Epithelial cell of prostate (primary cell): ENCODE measurements at places on chromosomes 11 and 22.
A peak's percentile ranks its signal among the peaks of the same experiment; 100 is the strongest.

DNA sequence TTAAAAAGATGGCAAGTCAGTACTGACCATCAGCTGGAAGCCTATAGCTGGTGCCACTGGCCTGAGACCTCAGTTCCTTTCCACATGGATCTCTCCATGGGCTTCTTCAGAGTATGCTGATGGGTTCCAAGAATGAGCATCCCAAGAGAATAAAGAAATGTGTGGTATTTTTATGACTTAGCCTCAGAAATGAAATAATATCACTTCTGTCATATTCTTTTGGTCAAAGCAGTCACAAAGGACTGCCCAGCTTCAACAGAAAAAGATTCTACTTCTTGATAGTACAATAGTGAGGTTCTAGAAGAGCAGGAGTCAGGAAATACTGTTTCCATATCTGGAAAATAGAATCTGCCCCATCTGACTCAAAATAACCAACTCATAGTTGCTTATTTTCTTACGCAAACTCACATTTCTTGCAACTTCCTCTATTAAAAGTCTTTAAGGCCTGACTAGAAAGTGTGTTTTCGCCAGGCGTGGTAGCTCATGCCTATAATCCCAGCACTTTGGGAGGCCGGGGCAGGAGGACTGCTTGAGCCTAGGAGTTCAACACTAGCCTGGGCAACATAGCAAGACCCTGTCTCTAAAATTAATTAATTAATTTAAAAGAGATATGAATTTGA lies 116.9 kb downstream of the SIK3 start:
- DNase-seq, result no peak

GRCh38 chr22:37394341-37394740 lies 32.9 kb downstream of the ELFN2 start:
- no peak for DNase-seq

- DNase-seq, result no peak
These were observed 59.9 kb upstream of the RCN1 start for GRCh38 chr11:32030875-32031503.

- no peak for DNase-seq
These were observed 46.3 kb upstream of the TUB start for GRCh38 chr11:8034604-8035190.

- no peak for DNase-seq
These were observed 217.3 kb upstream of the MTNR1B start for GRCh38 chr11:92752122-92752521.

GRCh38 chr11:93089474-93090102 lies 108.2 kb downstream of the SLC36A4 start:
- no peak for DNase-seq

DNA sequence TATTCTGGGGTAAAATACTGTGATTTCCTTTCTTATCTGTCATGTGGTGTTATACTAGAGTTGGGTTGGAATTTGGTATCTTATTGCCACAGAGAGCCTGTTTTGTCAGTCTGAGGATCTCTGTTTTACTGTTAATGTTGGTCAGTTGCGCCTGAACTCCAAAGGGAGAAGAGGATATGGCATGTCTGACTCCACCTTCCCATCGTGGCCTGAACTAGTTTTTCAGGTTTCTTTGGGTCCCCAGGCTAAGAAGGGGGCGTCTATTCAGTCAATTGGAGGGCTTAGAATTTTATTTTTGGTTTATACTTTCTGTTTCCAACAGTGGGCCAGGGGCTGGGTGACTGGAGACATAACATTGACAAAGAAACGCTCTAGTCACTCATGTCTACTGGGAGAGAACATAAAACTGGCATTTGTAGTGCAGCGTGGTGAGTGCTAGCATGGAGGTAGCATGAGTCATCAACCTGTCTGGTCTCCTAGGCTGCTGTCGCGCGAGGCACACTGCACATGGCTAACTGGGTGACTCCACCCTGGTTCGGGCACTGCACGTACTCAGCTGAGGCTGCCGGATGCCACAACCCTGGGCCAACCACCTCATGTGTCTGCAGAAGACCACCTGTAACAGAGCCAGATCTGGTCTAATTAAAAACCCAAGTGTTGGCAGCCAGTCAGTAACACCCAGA lies 120.1 kb upstream of the OR9Q1 start:
- peak; percentile 86 for DNase-seq

DNA sequence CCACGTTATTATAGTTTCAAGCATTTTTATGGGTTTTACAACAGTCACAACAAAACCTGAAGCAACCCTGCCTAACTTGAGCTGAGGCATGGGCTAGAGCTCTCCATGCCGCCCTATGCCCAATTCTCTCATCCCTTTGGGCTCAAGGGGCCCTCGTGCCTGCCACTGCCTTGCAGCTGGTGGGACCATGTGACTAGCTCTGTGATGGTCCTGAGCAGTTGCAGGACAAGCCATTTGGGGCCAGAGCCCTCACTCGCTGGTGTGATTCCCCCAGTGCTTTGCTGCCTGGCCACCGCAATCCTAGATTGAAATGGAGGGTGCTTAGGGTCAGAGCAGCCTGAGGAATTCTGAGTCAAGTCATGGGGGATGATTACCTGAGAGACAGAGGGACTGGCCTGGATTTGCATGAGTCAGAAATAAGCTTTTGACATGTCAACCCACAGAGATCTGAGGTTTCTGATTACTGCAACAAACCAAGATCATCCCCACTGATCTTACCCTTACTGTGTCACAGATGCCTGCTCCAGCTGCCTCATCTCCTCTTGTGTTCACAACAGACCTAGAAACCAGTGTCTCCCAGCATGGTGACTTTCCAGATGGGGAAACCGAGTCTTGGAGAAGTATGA lies 323.7 kb downstream of the BRD1 start:
- no peak for DNase-seq

GRCh38 chr11:94910270-94910669 lies 63.1 kb downstream of the CWC15 start:
- no peak for DNase-seq

GRCh38 chr22:45554040-45554406 lies 51.3 kb downstream of the FBLN1 start:
- no peak for DNase-seq

DNA sequence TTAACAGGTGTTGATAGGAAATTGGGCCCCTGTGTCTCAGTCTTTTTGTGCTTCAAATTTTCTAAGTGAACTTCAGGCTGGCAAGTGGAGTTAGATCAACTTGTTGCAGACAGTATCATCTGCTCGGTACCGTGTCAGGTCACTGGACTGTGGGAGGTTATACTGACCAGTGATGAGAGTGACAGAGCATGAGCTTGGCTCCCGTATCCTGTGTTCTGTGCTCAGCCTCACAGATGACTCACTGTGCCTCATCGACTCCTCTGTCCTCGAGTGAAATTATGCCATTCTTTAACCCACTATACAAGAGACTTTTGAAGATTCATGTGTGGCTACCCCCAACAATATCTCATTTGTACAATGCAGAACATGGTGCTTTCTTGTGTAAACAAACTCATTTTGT lies 7.9 kb downstream of the GRAP2 start:
- no peak for DNase-seq

- DNase-seq, result peak; percentile 79
These were observed 648 bp upstream of the NUDT8 start for GRCh38 chr11:67630228-67630942.

GRCh38 chr22:50544746-50545253 lies 899 bp upstream of the KLHDC7B start:
- no peak for DNase-seq

DNA sequence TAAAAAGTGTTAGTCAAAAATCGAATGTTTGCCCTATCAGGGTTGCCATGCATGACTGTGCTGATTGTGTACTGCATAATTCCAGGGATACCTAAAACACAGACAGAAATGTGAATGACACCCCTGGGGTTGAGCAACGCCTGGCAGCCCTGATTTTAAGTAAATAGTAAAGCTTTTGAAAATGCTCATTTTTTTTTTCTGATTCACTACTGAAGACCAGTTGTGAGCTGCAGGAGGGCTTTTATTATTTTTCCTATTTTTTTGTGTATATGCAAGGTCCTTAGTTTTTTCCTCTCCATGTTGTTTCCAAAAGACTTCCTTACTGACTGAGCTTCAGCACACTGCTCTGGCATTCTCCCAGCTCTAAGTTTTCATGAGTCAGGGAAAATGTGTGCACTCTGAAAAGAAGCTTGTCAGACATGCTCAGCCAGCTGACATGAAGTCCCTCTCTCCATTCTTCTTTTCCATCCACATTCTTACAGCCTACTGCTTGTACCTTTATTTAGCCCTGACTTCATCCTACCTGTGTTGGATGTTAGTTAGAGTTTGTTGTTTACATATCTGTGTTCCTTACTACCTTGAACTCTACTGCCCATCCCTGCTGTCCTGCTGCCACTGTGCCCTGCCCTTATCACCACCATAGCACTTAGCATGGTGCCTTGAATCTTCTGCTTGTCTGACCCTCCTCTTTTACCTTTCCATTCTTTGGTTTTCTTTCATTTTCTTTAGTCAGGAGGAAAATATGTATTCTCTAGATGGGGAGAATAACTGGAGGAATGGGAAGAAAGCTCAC lies 79.5 kb downstream of the HORMAD2 start:
- DNase-seq, result peak; percentile 31

DNA sequence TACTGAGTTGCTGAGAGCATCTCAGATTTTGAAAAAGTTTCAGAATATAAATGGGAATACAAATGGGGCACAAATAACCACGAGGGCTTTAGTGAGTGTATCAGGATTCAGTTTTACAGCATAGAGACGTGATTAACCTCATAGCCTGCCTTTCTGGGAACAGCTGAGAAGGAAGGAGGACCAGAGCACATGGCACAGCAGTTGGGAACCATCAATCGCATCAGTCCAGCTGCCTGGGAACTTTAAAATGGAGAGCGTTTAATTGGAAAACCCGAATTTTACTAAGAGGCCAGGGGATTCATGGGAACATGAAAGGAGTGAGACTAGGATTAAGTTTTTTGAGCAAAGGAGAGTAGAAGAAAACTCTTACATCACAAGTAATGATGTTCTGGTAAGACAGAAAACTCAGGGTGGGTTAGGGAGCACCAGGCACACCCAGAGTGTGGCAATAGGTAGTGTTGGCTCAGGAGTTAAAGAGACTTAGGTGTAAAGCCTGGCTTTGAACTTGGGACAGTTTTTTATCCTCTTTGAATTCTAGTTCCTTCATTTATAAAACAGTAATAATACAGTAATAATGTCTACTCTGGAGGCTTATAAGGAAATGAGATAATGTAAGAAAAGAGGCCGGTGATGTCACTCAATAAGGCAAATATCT lies 40.2 kb downstream of the FZD4 start:
- DNase-seq, result no peak

DNA sequence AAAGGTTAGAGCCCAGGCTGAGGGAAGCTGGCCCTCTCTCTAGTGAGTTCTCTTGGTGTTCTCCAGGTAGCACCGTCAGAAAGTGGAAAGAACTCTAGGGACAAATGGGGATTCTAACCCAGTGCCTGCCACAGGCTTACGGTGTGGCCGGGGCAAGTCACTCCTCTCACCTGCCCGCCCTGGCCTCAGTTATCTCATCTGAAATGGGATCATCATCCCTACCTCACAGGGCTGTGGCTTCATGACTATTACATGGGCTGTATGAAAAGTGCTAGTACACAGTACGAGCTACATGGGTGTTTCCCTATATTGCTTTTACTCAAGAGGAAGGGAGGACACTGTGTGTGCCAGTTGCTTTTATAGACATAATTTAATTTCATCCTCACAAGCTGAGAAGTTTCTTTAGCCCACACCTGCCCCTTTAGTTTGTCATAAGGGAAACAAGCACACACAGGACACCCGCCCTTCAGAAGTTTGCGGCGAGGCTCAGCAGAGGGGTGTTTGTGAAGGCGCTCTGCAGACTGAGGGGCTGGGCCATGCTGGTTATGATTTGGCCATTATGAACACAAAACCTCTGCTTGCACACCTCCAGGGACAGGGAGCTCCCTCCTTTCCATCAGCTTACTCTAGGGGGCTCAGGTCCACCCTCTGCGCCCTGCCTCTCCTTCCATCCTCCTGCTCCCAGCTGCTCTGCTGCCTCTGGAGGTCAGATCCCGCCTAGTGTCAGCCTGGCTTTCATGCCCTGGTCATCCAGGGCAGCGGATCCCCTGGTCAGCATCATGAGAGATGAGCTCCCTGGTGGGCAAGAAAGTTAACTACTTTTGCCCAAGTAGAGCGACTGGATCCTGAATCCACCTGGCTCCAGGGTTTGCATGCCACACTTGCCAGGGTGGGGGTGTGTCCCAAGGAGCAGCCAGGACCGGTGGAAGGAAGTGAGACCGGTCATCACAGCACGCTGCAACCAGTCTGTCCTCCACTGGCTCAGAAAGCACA lies 1.2 kb downstream of the KLHL35 start:
- no peak for DNase-seq

- DNase-seq, result peak; percentile 98
These were observed at the start of gene ZNF143 for GRCh38 chr11:9460322-9461062. TSS of gene ZNF143 (plus strand) at chr11:9461012. CDS start at chr11:9471309, 10,297 bp downstream.

GRCh38 chr11:9225748-9226298 lies 39.3 kb downstream of the DENND5A start:
- no peak for DNase-seq

- no peak for DNase-seq
These were observed 49.1 kb downstream of the PISD start for GRCh38 chr22:31612891-31613285.

DNA sequence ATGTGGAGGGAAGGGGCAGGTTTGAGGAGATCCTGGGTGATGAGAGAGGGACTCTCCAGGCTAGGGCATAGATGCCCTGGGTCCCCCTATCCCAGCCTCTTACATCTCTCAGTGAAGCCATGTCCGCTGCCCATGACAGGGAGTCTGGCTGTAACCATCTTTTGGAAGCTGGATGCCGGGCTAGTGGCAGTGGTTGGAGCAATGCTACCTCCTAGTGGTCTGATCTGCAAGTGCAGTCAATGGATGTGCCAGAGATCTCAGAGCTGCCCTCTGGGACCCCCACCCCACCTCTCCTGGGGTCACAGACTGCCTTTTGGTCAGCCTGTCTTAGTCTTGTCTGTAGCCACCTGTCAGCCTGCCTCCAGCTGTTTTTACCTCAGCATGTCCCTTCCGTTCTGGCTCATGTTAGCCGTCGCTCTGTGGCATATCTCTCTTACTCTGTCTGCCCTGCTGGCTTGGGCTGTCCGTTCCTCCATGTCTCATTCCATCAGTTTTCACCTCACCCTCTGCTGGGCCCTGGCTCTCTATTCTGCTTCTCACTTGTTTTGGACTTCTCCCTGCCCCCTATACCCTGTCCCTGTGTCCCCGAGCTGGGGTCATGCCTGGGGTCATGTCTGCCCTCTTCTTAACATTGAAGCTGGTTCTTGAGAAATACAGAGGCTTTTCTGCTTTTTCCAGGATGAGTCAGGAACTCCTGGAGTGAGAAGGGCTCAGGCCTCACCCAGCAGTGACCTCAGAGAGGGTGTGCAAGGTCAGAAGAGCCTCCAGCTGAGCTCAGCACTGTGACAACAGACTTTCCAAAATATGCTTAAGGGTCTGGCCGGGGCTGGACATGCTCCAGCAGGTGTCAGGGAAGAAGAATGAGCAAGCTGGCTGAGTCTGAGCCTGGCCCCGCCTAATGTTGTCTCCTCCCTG lies 52.0 kb upstream of the THY1 start:
- DNase-seq, result no peak

DNA sequence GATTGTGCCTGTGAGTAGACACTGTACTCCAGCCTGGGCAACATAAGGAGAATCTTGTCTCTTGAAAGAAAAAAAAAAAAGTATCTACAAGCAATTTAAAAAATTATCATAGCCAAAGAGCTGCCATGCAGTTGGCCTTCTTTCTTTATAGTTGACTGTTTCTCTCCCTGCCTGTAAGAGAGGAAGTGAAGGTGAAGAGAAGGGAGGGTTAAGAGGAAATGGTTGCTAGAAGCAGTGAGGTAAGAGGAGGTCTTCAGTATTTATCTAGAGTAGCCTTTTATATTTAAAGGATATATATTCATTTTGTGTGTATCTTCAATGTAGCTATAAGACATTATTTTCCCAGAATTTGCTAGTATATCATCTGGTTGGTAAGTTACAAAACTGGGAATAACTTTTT lies 217.9 kb downstream of the TMEM135 start:
- DNase-seq, result no peak
